ENCODE measurements at places on chromosomes 3 and 15.

DNA sequence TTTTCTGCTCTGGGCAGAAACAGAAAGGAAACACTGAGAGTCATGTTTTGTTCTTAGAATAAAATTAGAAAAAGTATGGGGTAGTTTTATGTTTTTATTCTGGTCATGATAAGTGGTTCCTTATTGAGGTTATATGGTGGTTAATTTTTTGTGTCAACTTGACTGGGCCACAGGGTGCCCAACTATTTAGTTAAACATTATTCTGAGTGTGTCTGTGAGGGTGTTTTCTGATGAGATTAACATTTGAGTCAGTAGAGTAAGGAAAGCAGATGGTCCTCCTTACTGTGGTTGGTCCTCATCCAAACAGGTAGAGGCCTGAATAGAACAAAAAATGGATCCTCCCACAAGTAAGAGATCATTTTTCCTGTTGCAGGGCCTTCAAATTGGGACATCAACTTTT lies 98.9 kb downstream of the C3orf38 start:
- ATAC-seq: no peak

- no peak for ATAC-seq
These were observed 571.8 kb downstream of the FOXP1 start for GRCh38 chr3:71011565-71012287.

- ATAC-seq: no peak
These were observed 21.7 kb upstream of the PPP4R2 start for GRCh38 chr3:72974956-72975355.

DNA sequence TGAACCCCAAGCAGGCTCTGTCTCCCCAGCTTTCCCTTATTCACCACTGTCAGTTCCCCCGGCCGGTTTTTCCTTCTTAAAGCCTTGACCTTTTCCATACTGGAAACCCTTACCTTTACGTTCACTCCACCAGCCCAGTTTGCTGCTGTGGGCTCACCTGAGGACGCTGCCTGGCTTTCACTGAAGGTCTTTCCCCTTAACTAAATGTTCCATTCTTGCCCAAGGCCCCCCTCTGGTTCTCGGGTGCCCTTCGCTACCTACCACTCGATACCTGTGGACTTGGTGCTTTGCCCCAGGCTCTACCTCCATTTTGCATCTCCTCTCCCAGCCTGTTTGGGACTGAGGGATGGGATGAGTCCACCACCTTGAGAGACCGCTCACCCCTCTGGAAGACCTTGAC lies 851 bp downstream of the AP2M1 start:
- no peak for ATAC-seq

- no peak for ATAC-seq
These were observed 9.0 kb downstream of the KY start for GRCh38 chr3:134641671-134642300.

- ATAC-seq: no peak
These were observed 280.5 kb downstream of the MBNL1 start for GRCh38 chr3:152549263-152549662.

DNA sequence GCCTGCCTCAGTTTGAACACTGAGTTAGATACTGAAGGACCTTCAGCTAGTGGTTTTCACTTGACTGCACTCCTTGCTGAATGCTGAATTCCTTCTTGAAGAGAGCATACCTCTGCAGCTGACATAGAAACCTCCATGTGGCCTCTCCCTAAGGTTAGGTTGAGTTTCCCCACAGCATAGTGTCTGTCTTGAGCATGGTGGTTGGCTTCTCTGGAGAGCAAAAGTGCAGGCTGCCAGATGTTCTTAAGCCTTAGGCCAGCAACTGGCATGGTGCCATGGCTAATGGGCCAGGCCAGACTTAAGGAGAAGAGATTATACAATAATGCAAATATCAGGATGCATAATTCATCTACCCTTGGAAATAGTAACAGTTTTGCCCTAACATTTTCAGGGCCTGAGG lies 545.6 kb upstream of the ZNF385D start:
- no peak for ATAC-seq

Data from activated T-helper 17 cell treated with anti-CD3 and anti-CD28 coated beads, Interleukin-2, amount 50 U/mL, for 72 hours (primary cell).